ENCODE measurements at places on chromosomes 5 and 9.

DNA sequence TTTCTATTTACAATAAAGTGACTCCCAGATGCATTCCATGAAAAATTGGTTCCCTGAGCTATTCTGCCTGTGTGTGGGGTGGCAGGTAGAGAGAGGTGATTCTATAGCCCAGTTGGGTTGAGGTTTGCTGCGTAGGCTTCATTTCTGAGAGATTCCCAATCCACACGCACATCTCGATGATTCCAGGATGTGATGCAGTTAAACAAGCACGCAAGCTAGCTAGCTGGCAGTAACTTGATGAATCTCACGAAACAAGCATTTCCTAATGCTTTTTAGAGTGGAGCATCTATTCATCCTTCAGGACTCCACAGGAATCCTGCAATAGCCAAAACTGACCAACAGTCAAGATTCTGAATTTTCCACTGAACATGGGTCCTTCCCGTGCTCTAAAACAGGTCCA is 43.8 kb upstream of the CER1 start:
- DNase-seq, result no peak

GRCh38 chr5:54329731-54330709 is 19.6 kb upstream of the ARL15 start:
- no peak for DNase-seq

GRCh38 chr9:129469188-129469987 is 151.5 kb downstream of the C9orf50 start:
- no peak for DNase-seq

GRCh38 chr9:111657051-111657450 is 4.4 kb upstream of the GNG10 start:
- DNase-seq, result no peak

DNA sequence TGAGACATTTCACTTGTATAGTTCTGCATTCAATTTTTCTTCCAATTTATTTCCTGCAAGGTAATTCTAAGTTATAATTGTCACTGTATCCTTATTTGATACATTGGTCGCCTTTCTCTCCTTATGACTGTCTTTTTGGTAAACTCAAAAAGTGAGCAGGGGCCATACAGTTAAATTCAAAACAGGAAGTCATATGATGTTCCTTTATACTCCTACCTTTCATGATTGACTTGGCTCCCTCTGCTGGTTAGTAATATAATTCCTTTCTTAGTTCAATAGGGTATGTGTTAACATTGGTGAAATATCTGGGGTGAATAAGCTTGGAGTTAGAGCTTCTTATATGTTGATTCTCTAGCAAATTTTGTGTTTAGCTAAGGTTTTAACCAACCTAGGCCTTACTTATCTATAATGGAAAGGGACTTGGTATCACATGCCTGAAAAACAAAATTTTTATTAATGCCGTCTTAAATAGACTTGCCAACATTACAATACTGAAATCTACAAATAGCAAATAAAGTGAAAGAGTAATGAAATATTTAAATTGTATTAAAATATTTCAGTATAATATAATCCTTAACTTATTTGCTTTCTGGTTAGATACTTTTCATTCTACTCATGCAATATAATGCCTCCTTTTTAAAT is 6.0 kb upstream of the NIPBL start:
- no peak for DNase-seq

- no peak for DNase-seq
These were observed 145.6 kb upstream of the CDH12 start for GRCh38 chr5:22998774-22999173.

DNA sequence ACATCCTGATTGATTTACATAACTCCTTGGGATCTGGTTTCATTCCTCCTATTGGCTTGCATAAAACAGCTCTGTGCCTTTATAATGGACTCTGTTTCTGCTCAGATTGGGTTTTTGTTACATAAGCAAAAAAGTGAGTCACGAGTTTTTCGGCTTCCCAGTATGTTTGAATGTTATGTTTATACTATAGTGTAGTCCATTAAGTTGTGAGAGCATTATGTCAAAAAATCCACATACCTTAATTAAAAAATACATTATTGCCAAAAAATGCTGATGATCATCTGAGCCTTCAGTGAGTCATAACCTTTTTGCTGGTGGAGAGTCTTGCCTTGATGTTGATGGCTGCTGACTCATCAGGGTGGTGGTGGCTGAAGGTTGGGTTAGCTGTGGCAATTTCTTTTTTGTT is 144.6 kb downstream of the CCDC171 start:
- DNase-seq, result no peak

GRCh38 chr5:17050236-17050635 is 114.1 kb upstream of the MYO10 start:
- DNase-seq, result no peak

Data from cortex of kidney (tissue), 1 donor.